Tibial artery (tissue), 4 donors: ENCODE measurements at places on chromosomes 13 and 19.

GRCh38 chr19:45564131-45564780, 20.3 kb downstream of the OPA3 start:
- DNase-seq = no peak

GRCh38 chr19:18149596-18149975, 3.4 kb upstream of the PIK3R2 start:
- DNase-seq = no peak

DNA sequence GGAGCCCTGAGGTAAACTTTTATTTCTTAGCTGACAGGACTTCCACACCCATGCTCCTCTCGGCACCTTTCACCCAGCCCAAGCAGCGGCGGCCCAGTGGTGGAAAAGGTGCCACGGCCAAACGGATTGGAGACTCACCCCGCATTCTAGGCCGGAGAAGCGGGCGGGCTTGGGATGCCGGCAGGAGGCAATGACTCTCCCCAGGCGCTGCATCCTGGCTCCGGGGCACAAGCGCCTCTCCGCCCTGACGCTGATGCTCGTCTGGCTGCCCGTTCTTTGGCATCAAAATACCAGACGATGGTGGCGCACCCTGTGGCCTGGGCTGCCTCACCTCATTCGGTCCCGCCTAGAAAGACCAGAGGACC, 6.7 kb upstream of the ZNF606 start:
- no peak for DNase-seq

- no peak for DNase-seq
Measured at GRCh38 chr13:57877601-57878000, 246.1 kb downstream of the PCDH17 start.

- no peak for DNase-seq
Measured at GRCh38 chr13:49694446-49694845, 3.2 kb upstream of the EBPL start.

DNA sequence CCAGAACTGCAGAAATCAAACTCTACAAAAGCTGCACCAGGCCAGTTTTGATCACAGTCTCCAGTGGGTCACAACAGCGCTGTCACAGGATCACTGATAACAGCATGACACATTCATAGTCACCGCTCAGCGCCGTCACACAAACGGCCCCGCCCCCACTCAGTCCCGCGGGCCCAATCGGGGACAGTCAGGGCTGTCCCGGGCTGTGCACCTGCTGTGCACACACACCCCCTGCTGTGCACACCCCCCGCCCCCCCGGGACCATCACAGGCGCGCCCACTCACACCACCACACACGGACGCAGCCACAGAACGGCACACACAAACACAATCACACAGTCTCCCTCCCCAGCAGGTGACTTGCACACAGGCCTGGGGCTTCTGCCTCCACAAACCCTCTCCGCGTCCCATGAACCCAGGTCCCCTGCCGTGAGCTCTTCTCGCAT, 435 bp upstream of the ZNF382 start:
- peak; percentile 83 for DNase-seq

GRCh38 chr13:82833923-82834322, 1048.4 kb downstream of the SLITRK1 start:
- DNase-seq = no peak

DNA sequence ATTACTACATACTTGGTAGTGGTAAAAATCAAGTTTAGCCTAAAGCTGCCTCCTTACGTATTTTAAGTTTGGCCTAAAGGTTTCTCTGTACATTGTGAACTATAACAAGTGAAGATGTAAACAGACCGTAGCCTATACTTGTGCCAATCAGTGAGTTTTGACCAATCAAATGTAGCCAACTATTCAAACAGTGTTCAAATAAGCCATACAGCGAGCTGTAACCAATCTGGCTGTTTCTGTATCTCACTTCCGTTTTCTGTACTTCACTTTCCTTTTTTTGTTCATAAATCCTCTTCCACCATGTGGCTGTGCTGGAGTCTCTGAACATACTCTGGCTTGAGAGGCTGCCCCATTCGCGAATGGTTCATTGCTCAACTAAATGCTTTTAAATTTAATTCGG, 2504.6 kb downstream of the PCDH9 start:
- DNase-seq = no peak
